Breast epithelium (tissue), 4 donors: ENCODE measurements at places on chromosomes 12 and 14.

GRCh38 chr14:25463480-25463879 is 413.5 kb upstream of the STXBP6 start:
- no peak overlapping the region for H3K27ac ChIP-seq
- no peaks in the 10 kb centered on the region for H3K27me3 ChIP-seq
- H3K4me3 ChIP-seq: no peak overlapping the region
- DNase-seq: no peak
- H3K36me3 ChIP-seq: no peaks in the 10 kb centered on the region

DNA sequence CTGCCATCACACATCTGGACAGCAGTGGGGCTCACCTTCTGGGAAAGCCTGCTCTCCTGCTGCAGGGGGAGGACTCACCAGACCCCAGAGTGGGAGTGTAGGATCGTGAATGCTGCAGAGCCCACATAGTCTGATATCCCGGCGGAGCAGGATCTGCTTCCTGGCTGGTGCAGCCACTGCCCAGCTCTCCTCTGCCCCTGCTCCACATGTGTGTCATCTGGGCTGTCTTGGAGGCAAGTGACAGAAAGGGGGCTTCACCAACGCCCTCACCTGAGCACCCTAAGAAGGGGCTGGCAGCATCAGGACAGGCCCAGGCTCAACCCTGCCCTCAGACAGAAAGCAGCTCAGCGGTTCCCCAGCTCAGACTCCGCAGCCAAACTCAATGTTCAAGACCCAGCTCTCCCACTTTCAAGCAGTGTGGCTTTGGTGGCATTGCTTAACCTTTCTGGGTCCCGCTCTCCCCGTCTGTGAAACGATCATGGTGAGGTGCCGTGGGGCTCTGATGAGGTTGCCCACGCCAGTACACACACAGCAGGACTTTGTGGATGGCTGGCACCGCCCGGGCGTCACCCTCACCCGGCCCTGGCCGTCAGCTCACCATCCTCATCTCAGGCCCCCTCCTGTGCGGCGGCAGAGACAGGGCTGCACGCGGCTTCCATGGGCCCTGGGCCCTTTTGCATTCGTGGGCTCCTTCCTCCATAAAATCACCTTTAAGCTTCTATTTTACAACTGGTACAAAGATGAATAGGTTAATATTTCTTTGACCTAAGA is 91.0 kb upstream of the SFSWAP start:
- no peak overlapping the region for H3K4me3 ChIP-seq
- no peak overlapping the region for H3K27ac ChIP-seq
- no peak for DNase-seq
- H3K27me3 ChIP-seq: no peaks in the 10 kb centered on the region
- H3K36me3 ChIP-seq: no peaks in the 10 kb centered on the region
- H3K4me1 ChIP-seq: no peaks in the 10 kb centered on the region

DNA sequence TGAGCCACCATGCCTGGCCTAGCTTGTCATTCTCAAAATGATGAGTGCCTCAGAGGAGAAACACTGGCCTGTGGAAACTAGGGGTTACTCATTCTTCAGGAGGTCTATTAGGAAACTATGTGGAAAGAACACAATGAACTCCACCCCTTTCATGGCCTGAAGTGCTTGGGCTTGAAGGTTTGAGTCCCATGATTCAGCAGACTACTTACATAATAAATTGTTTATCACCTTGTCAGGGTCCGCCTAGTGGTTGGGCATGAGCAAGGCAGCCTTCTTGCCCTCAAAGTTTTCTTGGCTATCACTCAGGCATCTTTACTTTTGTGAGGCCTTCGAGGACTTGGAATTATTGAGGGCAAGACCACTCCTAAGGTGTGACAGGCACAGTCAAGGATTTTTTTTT is 251.2 kb downstream of the ACSS3 start:
- no peak overlapping the region for H3K27ac ChIP-seq
- no peaks in the 10 kb centered on the region for H3K36me3 ChIP-seq
- no peaks in the 10 kb centered on the region for H3K4me1 ChIP-seq
- no peak overlapping the region for H3K4me3 ChIP-seq
- no peaks in the 10 kb centered on the region for H3K27me3 ChIP-seq
- DNase-seq: no peak

DNA sequence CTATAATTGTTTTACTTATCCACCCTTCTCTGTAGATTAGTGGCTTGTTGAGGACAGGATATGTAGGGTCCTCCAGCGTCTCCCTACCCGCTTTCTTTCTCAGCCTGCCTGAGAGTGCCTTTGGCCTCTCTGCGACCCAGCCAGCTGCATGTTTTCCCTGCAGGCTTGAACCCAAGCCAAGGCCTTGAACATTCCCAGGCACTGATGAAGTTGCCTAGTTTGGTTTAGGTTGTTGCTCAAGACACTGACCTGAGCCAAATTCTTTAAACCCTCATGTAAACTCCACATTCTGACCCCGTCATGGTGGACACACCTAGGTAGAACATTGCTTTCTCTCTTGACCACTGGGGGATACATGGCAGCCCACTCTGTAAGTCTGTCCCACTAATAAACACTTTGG is 33.4 kb upstream of the TXNRD1 start:
- H3K4me3 ChIP-seq: no peak overlapping the region
- peaks cover 22% of the 10 kb centered on the region for H3K4me1 ChIP-seq
- H3K27me3 ChIP-seq: no peaks in the 10 kb centered on the region
- H3K36me3 ChIP-seq: no peaks in the 10 kb centered on the region
- peak; percentile 71 for DNase-seq

DNA sequence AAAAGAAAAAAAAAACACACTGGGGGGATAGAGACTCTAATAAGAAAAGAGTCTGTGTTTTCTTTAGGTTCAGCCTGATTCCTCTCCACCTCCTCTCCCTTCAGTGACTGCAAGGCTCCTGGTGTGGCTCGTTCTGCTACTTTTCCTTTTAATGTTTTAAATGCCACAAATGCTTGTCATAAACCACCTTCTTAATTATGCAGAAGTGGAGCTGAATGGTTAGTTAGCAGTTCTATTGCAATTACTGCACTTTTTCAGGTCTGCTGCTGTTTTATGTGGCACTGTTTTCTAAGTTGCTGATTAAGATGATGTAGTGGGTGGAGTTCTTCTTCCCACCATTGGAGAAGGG is 878.1 kb downstream of the DIO2 start:
- H3K27ac ChIP-seq: no peak overlapping the region
- H3K36me3 ChIP-seq: no peaks in the 10 kb centered on the region
- no peak for DNase-seq

DNA sequence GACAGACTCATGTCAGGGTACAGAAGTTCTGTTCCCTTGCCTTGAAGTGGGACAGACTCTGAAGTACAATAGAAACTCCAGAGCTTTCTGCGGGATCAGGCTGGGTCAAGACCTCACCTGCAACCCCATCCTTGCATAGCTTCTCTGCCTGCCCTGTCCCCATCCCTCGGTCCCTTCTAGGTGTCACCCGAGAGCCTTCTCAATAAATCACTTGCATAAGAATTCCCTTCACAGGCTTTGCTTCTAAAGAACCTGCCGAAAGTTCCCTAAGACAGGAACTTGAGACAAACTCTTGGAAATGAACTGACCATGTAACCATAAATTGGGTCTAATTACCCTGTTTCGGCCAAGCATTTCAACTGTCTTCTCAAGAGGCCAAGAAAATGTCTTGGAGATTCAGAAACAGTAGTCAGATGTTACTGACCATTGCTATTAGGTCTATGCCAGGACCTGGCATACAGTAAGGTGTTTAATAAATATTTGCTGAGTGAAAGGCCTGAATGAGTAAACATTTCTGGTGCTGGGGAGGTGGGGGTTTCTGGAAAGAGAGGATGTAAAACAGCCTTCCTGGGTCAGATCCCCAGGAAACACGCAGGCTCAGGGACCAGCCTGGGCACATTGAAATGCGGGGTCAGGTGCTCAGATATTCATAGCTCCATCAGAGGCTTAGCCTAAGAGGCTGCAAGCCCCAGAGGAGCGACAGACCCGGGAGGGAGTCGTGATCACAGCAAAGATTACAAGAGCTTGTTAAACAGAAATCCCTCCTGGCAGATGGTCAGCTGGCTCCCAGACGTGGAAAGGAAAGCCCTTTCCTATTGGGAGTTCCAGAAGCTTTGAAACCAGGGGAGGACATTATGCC is 226.2 kb upstream of the LHX5 start:
- H3K27me3 ChIP-seq: no peaks in the 10 kb centered on the region
- H3K4me3 ChIP-seq: no peak overlapping the region
- no peaks in the 10 kb centered on the region for H3K36me3 ChIP-seq
- no peaks in the 10 kb centered on the region for H3K4me1 ChIP-seq
- H3K27ac ChIP-seq: no peak overlapping the region

- DNase-seq: no peak
- H3K27ac ChIP-seq: no peak overlapping the region
- H3K4me3 ChIP-seq: no peak overlapping the region
- no peaks in the 10 kb centered on the region for H3K4me1 ChIP-seq
Measured at GRCh38 chr14:92551044-92551841, 37.7 kb downstream of the RIN3 start.

DNA sequence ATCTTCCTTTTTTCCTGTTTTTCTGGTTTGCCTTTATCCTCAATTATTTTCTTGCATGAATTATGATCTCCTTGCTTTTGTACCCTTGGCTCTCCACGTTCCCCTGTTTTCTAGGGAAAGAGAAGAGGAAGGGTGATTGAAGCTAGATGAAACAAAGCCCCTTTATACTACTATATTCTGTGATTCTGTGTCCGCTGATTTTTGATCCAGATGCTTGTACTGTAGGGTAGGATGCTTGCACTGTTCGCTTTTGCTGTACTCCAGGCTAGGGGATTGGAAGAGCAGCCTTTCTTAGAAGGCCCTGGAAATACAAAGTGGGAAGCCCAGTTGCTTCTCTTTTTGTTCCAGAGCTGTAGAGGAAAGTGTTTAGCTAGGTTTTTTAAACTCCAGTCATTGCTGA is 35.1 kb upstream of the KLHDC2 start:
- no peak overlapping the region for H3K4me3 ChIP-seq
- no peaks in the 10 kb centered on the region for H3K27me3 ChIP-seq
- H3K4me1 ChIP-seq: no peaks in the 10 kb centered on the region
- no peaks in the 10 kb centered on the region for H3K36me3 ChIP-seq
- no peak overlapping the region for H3K27ac ChIP-seq
